ENCODE measurements at places on chromosomes 6 and 20. TPM values are rescaled to one million over a fixed set of nuclear protein-coding genes. Genes with fewer than 3 reads are reported as not detected.

DNA sequence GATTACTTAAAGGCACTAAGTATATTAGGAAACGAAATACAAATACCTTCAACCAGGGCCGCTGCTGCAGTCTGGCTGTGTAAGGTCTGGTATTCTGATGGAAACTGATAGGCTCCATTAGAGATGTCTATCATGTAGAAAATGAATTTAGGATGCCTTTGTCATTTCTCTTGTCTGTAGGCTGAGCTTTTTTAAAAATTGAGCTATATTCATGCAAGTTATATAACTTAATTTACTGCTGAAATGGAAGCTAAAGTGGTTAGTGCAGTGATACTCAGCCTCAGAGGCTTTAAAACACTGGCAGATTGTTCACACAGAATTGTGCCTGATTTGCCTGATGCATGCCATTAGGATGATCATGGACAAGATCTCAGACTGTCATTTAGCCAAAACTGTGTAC is 286.2 kb upstream of the QKI start:
- DNase-seq = no peak

DNA sequence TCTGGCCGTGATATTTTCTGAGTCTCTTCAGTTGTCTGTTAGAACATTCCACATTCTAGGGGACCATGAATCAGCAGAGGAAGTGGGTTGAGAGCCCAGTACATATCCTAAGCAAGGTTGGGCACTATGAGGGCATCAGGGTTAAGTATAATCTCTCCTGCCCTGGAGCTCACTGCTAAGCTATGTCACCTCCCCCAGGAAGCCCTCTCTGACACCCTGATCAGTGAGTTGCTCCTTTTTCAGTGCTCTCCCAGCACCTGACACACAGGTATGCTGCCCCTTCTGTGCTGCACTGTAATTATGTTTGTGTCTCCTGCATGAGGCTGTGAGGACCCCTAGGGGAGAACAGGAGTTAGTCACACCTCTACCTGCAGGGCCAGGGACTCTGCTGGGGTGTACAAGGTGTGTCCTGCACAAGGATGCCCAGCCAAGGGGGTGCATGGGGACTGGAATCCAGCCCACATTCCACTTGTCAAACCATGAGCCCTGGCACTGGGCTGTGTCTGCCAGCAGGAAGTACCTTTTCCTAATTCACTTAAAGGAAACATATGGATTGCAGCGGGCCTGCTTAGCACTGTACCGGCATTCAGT is 3.9 kb downstream of the RAB44 start:
- DNase-seq = peak; percentile 57

GRCh38 chr6:147950623-147950987 is 392.0 kb upstream of the SASH1 start:
- DNase-seq = no peak

DNA sequence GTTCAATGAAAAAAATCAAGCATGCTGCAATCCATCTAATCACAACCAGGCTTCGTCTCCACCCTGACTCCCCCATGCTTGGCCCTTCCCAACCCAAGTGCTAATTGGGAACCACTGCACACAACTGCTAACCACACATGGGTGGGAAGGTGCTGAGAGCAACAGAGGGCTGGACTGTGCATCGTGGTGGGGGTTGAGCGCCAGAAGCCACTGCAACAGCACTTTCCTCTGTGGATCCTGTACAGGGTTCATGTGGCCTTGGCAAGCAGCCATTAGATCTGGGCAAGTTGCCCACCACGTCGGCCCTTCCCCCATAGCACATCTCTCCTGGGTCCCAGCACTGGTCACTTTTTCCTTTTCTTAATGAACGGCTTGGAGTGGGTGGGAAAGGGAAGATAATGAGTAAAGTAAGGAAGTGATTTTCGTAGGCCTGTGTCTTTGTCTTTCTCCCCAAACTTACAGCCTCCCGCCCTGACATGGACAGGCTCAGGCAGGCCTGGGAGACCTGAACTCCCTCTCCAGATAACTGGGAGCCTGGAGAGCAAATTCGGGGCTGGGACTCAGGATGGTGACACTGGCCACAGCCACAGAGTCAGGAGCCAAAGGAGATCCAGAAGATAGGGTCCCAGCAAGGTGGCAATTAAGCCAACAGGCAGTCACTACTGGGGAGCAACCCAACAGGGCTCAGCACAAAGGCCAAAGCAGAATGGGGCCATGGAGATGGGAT is 34.4 kb upstream of the MRPS10 start:
- no peak for DNase-seq

DNA sequence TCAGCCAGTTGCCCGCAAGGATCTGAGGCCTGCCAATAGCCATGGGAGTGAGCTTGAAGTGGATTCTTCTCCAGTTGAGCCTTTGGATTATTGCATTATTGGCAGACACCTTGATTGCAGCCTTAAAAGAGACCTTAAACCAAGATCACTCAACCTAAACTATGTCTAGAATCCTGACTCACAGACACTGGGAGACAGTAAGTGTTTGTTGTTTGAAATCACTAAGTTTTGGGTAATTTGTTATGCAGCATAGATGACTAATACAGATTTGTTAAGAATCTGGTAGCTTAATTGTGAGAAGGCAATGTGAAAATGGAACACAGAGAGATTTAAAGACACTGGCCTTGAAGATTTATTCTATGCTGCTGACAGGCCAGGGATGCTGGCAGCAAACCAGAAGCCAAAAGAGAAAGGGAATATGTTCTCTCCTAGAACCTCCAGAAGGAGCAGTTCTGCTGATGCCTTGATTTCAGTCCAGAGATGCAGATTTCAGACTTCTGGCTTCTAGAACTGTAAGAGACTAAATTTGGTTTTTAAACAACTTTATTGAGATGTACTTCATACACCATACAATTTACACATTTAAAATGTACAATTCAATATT is 17.6 kb downstream of the SIRPD start:
- DNase-seq = no peak

- DNase-seq = no peak
Observed at GRCh38 chr20:10217721-10218410, 764 bp upstream of the SNAP25 start.

DNA sequence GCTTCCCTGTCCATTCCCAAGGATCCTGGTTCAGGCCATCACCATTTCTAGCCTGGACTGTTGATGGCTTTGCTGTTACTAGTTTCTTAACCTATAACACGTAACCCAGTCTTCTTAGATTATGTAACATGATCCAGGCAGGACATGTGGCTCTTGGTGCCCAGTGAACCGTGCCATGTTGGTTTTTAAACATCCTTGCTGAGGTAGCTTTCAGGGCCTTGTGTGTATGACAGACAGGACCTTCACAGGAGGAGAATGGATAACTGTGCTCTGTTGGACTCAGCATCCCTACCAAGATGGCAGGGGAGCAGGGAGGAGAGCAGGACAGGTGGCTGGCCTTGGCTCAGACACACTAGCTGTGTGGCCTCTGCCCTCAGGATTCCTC is 46.8 kb downstream of the PANK2 start:
- DNase-seq = no peak

- DNase-seq = peak; percentile 93
Observed at GRCh38 chr20:10672624-10673127, 1.1 kb downstream of the JAG1 start.

DNA sequence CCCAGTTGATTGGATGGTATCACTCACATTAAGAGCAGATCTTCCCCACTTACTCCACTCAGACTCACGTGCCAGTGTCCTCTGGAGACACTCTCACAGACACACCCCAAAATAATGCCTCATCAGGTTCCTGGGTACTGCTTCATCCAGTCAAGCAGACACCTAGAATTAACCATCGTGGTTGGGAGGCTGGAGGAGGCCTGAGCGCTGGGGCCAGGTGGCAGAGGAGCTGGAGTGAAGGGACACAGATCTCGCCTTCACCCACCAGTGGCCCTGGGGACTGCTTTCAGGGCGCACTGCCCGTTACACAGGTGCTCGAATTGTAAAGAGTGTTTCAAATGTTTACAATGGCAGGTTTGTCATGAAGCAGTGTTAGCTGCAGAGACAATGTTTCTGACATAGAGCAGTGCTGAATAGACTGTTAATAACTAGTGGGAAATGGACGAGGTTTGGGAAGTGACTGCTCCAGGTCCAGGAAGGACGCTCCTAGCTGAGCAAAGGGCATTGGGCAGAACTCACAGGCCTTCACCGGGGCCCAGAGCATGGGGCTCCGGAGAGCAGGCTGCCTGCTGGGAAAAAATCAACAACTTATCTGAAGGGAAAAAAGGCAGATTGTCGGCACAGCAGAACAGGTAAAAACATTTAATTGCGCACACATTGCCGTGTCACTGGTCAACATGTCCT is 38.4 kb downstream of the TMEM242 start:
- peak; percentile 68 for DNase-seq

DNA sequence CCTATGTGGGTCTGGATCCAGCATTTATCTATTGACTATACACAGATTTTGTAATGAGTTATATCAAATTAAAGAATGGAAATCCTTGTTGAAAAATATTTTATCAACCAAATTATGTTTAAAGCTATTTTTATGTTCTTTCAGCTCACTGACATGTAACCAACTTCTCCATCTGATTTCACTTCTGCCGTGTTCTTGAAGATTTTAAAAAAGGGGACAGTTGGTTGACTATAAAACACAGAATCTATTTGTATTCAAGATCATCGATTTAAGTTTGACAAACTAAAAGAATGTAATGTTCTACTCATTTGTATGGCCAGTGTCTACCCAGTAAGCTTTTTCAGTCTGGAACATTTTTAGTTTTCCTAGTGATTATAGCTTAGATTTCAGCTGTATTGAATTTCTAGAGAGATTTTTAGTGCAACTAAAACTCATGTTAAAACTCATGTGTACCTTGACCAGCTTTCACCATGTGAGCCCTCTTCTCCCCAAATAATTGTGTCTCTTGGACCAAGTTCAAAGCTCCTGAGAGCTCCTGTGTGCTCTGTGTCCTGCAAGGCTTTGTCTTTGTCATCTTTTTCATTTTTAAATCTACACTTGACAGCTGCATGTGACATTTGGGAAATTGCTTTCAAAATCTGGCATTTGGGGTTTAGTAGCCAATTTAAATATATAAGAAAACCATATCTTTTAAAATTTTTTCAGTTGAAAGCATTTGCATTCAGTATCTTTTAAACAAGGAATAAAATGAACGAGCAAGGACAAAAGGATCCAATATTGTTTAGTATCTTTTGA is 118.4 kb upstream of the TIAM2 start:
- DNase-seq = no peak

DNA sequence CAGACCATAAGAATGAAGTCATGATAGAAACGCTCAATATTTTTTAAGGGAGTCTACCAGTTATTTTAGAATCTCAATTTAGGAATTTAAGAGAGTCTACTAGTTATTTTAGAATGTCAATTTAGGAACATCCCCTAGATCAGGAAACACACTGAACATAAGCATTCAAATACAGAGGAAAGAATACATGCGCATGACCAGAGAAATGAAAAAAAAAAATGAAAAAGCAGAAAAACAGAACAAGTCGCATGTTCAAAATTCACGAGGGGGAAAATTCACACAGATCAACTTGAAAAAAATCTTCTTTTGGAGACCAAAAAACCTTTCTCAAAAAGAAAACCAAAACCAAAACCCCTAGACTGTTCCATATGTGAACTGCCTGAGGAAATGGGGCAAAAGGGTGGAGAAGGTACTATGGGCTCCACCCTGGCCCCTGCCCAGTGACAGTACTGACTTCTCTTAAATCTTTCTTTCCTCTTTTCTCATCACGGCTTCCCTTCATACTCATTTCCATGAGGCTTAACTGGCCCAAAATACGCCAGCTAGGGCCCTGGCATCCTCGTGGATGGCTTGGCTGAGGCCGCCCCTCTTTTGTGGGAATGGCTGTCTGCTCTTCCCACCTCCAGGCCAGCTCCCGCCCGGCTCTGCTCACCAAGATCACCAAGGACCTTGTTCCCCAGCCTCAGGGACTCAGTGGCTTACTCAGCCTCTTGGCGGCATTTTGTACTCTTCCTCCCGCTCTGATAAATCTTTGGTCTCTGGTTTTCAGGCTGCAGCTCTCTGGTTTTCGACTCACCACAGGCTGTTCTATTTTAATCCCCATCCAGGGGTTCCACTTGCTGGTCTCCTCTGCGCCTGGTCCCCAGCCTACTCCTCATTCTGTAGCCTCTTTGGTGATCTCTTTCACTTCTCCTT is 11.2 kb downstream of the ZBTB2 start:
- DNase-seq = no peak

DNA sequence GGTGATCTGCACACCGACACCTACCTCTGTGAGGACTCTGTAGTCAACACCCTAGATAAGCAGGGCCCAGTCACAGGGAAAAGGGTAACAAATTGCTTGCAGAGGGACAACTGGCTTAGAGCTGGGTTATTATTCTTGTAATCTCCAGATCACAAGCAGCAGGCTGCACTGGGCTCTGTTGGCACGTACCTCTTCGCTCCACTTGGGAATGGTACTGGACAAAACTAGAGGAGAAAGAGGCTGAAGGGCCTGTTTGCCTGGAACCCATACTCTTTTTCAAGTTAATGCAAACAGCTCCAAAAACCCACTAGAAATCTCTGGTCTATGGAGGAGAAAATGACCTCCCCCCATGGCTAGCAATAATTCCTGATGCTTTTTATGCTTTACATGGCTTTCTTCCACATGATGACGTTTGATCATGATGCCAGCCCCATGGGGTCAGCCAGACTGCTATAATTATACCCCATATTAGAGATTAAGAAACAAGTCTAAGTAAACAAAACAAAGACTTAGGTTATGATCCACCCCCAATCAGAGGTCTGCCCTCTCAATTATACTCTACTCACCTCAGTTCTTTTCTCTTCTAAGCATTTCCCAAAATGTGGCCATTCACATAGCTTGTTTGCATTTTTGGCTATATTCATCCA is 190.0 kb downstream of the UNC5CL start:
- no peak for DNase-seq

DNA sequence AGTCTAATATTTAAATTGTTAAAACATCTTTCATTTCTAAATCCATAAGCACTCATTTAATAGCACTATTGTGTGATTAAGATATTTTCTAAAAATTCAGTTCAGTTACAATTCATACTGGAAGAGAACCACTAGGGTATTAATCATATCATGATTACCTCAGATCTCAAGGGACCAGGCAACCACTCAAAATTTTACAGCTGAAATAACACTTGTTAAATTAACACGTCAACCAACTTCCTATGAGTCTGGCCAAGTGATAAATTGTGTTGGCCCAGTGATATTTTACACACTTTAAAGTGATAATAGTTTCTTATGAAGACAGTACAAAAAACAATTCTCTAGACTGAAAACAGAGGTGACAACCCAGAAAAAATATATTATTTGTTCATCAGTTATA is 869.0 kb upstream of the ADGRB3 start:
- DNase-seq = no peak

GRCh38 chr20:37381621-37382471 is 35.9 kb downstream of the SRC start:
- DNase-seq = no peak

GRCh38 chr20:1437235-1437904 is 29.3 kb downstream of the NSFL1C start:
- DNase-seq = no peak

The MDFI gene
- 21.7 TPM for total RNA-seq

The TCP11 gene
- total RNA-seq = not detected

The PAX1 gene
- total RNA-seq = not detected

The FILIP1 gene
- total RNA-seq = 8.1 TPM

The EYS gene
- total RNA-seq = 0.48 TPM

The PRKN gene
- total RNA-seq = 10.1 TPM

The SENP6 gene
- total RNA-seq = 93.8 TPM

The NR2E1 gene
- not detected for total RNA-seq

Data from mesenteric fat pad (tissue), 1 donor.